Stimulated activated CD8-positive, alpha-beta memory T cell treated with anti-CD3 and anti-CD28 coated beads, Interleukin-4, amount 100 ng/mL, for 1 hour (primary cell): ENCODE measurements at places on chromosomes 7 and 10.
A peak's percentile ranks its signal among the peaks of the same experiment; 100 is the strongest.

DNA sequence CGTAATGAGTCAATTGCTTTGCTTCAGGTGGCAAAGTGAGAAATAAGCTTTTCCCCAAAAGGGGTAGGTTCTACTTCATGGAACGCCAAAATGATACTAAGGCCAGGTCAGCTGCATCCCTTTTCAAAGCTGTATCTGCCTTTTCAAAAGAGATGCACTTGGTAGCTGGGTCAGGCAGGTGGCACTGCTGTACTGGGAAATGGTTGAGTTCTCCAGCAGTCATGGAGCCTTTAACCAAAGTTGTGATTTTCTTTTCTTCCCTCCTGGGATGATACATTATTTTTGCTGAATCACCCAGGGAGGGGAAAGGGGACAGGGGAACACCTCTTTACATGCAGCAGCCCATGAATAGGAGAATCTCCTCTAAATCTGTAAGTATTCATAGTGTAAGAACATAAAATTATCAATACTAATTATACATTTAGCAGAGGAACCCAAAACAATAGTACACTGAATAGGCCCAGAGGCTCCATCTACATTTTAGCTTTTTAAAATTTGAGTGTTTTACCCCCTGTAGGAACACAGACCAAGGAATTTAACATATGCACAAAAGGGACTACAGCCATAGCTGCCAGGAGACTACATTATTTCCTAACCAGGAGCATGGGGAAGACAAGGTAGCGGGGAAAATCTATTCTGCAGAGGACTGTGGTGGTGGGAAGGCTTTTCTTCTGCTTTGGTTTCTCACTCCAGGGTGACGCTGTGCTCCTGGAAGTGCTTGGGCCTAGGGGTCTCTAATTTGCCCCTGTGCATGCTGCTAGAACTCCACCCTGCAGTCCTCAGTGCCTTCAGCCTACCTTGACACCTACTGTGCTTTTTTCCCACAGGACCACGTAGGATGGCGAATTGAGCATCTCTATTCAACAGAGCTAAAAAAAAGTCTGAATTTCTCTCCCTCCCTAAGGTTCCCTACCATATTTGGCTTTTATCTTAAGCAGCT lies 6.4 kb upstream of the GPR22 start:
- peak; percentile 4 for DNase-seq

GRCh38 chr10:130654726-130655125 lies 518.5 kb downstream of the GLRX3 start:
- DNase-seq, result no peak

DNA sequence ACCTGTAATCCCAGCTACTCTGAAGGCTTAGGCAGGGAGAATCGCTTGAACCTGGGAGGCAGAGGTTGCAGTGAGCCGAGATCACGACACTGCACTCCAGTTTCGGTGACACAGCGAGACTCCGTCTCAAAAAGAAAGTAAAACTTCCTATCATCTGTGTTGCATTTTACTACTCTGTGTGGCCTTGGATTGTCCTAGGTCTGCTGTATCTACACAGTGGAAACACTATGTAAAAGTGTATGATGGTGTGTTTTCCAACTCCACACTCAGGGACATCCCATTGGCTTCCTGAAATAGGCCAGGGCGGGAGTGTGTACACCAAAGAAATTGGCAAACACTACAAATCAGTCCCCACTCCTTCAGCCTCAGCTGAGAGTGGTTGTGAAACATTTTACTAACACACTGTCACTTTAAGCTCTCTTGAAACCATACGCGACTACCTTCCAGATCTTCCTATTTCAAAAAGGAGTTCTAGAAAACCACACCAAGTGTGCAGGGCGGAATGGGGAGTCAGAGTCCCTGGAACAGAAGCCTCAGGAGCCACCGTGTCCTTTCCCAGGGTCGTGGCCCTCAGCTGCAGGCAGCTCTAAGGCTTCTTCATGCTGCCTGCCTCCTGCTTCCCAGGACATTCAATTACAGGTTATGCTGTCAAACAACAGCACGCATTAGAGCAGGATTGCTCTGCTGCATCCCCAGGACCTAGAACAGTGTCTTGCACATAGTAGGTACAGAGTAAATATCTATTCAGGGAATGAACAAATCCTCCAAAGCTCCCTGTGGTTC lies 275.4 kb downstream of the PARD3 start:
- no peak for DNase-seq

- DNase-seq, result no peak
Observed at GRCh38 chr7:16644636-16645592, 640 bp downstream of the ANKMY2 start.

GRCh38 chr7:74325210-74325565 lies 36.0 kb downstream of the CLIP2 start:
- DNase-seq, result no peak

DNA sequence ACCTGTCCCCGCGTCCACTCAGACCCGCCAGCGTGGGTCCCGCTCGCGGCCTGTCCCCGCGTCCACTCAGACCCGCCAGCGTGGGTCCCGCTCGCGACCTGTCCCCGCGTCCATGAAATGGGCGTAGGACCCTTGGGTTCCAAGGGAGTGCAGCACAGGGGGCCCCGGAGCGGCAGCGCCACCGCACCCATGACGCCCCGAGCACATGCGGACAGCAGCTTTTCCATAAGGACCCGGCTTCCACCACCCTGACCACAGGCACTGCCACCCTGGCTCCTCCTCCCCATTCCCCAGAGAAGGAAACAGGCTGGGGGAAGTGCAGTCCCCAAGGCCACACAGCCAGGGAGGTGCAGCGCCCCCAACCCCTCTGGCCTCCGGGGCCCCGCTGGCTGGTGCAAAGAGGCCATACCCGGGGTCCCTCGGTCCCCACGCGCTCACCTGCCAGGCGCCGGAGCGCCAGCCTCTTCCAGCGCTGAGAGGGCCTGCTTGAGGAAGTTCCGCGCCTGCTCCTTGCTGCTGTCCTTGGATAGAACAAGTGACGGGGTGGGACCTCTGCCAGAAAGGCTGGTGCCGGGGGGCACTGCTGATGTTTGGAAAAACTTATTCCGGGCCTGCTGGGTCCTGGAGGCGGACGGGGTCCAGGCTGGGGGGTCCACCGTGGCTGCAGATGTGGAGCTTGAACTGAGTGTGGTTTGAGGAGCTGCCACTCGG lies 14.9 kb downstream of the MICALL2 start:
- DNase-seq, result no peak

GRCh38 chr10:88608780-88609179 lies 22.2 kb downstream of the LIPJ start:
- DNase-seq, result no peak

DNA sequence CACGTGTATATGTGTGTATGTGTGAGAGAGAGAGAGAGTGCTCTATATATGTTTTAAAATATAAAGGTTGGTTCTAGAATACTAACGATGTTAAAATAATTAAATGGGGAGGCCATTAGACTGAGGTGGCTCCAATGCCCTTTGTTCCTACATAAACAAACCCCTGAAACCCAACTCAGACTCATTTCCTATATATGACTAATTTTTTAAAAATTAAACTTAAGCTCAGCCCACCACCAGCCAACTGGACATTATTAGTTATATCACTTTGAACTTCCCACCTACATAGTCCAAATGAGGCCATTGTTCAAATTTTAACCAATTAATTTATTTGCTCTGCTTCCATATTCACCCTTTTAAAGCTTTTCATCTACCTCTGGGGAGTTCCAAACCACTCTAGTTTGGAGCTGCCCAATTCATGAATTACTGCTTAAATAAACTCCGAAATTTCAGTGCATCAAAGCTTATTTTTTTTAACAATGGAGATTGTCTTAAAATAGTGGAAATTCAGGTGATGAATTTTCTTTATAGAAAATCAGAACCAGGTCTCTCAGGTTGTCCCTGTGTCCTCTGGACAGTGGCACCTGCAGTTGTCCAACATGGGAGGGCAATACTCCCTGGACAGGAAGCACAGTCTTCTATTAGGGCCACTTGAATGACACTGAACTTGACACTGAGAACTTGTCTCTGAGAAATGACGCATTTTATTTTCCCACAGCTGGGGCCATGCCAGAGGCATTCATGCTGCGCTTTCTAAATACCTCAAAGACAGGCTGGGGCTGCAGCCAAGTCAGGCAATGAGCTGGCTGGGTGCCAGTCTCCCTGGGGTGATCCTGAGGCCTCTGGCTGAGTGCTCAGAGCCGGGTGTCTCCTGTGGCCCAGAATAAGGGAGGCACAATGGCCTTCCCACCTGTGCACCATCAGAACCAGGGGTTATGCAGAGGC lies 109.5 kb upstream of the TMEM72 start:
- DNase-seq, result no peak

DNA sequence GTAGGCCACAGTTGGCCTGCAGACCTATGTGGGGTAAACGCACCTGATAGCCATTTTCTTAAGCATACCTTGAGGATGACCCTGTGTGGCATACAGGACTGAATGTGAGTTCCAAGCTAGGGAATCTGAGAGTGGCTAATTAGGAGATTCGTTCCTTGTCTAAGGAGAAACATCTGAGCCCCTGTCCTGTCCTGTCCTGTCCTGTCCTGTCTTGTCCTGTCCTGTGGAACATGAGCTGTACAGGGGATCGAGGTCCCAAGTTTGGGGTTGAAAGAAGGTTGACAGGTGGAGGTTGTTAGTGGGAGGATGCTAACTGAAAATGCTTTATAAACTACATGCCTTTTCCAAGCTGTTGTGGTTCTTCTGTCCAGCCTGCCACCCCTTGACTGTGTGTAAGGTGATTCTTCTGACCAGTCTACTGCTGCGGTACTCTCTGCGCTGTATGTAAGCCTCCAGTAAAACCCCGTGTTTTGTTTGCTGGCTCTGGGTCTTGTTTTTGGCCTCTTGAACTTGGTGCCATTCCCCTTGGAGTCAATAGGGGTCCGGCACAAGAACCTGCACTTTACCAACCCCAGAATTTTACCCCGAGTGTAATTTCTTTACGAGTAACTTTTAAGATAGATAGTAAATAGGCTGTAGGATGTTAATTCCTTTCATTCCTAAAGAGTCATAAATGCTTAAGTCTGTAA lies 26.4 kb downstream of the ZNRF2 start:
- no peak for DNase-seq

DNA sequence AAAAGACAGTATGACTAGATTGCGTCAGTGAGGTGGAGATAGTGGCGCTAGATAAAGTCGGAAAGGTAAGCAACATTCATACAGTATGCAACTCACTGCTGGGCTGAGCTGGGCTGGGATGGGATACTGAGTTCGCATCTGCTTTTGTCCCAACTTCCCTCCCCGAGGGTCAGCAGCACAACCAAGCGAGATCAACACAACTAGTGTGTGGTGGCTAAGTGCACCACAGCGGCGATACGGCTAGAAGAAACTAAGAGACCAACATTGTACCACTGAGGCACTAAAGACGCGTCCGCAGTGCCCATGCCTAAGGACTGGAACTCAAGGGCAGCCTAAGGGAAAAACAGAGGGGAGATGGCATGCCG lies 467 bp downstream of the EXOSC1 start:
- no peak for DNase-seq

DNA sequence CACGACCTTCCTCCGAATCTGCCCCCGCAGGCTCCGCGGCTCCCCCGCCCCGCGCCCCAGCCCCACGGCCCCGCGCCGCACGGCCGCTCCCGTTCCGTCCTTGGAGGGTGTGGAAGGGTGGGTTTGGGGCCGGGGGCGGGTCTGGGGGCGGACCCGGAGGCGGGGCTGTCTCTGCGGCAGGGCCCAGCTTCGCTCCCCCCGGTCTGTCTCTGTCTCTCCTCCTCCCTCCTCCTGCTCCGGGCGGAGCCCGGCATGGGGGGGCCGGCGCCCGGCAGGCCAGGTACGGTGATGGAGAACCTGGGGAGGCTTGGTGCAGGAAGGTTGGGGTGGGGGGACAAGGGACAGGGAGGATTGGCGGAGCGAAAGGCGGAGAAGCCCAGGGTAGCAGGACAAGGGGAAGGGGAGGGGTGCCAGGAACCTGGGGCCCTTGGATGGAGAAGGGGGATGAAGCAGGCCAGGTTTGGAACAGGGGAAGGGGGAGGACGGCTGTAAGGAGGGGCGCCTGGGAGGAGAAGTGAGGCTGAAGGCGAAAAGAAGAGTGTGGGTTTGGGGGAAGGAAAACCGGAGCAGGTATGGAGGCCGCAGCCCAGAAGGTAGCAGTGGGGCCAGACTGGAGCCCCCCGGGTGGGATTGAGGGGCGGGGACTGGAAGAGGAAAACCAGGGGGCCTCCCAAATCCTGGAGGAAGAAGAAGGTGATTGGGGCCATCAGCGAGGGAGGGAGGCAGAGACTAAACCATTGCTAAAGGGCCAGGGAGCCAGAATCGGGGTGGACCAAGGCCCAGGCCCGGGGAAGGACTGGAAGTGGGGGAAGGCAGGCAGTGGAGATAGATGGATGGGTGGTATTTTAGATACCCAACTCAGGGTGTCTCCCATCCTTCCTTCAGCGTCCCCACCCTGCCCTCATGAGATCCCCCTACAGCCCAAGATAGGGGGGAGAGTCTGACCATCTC lies at the start of gene NYAP1:
NYAP1 (plus strand) TSS at position 206 of the 951 bp plus-strand sequence. CDS start 1,385 bp downstream, outside the sequence.
- DNase-seq, result no peak

GRCh38 chr10:34254596-34254995 lies 560.5 kb downstream of the PARD3 start:
- no peak for DNase-seq

- DNase-seq, result no peak
Observed at GRCh38 chr7:112462236-112462635, 12.0 kb downstream of the IFRD1 start.

DNA sequence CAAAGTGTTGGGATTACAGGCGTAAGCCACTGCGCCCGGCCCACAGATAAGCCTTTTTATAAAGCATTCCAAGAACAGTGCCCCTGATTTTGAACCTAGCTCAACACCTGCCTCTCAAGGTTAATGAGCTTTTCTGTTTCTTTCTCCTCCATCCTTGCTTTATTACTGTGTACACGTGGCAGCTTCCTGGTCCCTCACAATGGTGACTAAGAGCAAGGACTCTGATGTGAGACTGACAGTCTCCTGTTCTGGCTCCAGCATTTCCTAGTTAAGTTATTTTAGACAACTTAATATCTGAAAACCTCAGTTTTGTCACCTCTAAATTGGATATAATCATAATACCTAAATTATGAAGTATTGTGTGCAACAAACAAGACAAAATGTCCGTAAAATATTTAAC lies 9.9 kb downstream of the HABP2 start:
- DNase-seq, result no peak

GRCh38 chr10:110336111-110336721 lies 31.5 kb upstream of the SMNDC1 start:
- DNase-seq, result no peak

DNA sequence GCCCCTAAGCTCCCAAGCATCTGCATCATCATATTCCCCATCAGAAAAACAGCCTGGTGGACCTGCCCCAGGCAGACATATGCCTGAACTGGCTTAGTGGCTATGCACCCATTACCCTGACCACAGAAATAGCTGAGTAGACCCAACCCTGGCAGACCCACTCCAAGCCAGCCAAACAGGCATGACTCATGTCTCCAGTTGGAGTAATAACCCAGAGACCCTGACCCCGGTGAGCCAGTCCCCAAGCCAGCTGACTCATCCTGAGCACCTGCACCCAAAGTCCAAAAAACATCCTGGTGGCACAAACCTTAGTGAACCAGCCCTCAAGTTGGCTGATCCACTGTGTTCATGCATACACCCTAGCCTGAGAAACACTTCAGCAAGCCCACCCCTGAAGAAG lies 555.9 kb downstream of the GRID1 start:
- no peak for DNase-seq

DNA sequence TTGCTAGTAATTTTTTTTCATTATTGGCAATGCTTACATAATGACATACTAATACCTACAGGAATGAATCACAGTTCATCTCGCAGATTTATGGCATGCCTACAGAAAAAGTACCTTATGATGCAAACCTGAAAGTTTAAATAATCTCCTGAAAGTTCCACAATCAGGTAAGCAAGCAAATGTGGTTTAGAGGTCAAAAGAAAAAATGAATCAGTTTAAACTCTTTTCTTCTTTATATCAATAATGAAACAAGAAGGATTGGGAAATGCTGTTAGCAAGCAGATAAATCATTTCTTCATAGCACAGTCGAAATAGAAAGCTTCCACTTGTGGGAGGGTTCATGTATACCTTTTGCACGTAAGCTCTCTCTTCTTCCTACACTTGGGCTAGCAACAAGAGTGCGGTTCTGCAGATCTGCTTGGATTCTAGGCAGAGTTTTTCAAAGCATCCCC lies 53.7 kb upstream of the MTPN start:
- DNase-seq, result no peak
